Right lung (tissue), 10 donors: ENCODE measurements at places on chromosomes 5 and 9. TPM values are rescaled to one million over a fixed set of nuclear protein-coding genes. Genes with fewer than 3 reads are reported as not detected.

DNA sequence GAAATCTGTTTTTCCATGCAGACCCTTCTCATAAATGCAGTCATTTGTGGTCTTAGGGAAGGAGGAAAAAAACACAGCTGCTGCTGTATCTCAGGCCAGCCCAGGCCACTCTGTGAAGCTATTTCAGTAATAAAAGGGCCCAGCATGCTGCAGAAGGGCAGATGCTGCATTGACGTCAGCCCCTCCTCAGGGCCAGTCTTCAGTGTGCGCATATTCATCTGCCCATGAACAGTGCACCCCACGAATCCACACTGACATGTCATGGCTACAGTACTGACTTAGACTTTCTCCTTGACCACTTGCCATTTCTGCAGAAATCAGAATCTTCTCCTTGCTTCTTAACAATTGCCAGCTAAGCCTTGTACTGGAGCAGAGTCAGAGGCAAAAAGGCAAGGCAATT, 304.7 kb downstream of the GABRG2 start:
- DNase-seq, result no peak

DNA sequence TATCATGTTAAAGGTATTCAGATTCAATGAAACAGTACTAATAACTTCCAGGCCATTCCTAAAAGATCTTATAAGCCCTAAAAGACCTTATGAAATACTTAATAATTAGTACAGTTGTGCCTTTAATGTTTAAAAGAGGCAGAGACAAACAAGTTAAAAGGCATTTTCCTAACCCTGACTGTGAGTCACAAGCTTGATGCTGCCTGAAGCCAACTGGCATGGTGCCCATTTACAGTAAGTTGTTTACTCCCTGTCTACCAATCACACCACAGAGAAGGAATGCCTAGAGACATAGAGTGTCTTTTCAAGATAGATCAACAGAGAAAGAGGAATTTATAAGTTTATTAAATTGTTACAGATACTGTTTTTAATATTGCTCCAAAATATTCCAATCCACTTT, 47.8 kb downstream of the NR3C1 start:
- DNase-seq, result peak; percentile 85

- DNase-seq, result peak; percentile 89
Observed at GRCh38 chr9:14433351-14434157, 119.6 kb upstream of the NFIB start.

- no peak for DNase-seq
Observed at GRCh38 chr5:81161012-81161601, 72.0 kb upstream of the CKMT2 start.

- DNase-seq, result no peak
Observed at GRCh38 chr5:34844106-34844505, 5.1 kb downstream of the TTC23L start.

GRCh38 chr5:50716134-50716533, 49.7 kb downstream of the PARP8 start:
- DNase-seq, result no peak

DNA sequence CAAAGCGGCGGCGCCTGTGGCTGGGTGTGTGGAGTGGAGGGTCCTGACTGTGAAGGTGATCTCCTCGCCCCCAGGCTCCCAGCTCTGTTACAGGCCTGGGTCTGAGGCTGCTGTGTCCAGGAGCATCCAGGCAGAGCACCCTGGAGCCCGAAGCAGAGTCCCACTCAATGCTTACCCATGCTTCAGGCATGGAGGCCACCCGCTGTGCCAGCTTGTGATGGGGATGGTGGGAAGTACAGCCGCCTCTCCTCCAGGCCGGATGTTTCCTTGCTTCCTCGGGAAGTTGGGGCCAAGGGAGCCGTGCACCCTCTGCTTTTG, 255.9 kb upstream of the IRX1 start:
- no peak for DNase-seq

BAAT gene
- polyA plus RNA-seq, result 0.54 TPM

TRIM36 gene
- polyA plus RNA-seq, result 1.1 TPM
